ENCODE measurements at places on chromosomes 7 and 10.

DNA sequence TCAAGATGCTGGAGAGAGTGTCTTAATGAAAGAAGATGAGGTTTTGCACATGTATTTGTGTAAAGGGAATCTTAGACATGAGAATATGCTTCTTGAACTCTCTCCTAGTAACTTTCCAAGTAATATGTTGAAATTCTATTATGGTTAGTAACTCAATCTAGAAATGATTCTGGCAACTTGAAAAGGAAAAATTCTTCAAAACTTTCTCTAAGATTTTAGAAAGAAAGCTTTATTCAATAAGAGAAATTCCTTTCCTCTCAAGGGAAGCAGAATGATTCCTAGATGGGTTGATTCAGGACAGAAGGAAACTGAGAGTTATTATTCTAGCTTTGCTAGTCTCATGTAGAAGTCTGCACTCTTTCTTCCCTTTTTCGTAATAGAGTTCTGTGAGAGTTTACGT, 364.3 kb upstream of the PLXDC2 start:
- no peak for DNase-seq

- no peak for DNase-seq
These were observed 38.3 kb downstream of the PDGFA start for GRCh38 chr7:481219-481930.

GRCh38 chr10:4066581-4067390, 281.8 kb upstream of the KLF6 start:
- no peak for DNase-seq

- DNase-seq = no peak
These were observed 59.2 kb upstream of the ANTXRL start for GRCh38 chr10:46227571-46227935.
